ENCODE measurements at places on chromosomes 6 and 20.

DNA sequence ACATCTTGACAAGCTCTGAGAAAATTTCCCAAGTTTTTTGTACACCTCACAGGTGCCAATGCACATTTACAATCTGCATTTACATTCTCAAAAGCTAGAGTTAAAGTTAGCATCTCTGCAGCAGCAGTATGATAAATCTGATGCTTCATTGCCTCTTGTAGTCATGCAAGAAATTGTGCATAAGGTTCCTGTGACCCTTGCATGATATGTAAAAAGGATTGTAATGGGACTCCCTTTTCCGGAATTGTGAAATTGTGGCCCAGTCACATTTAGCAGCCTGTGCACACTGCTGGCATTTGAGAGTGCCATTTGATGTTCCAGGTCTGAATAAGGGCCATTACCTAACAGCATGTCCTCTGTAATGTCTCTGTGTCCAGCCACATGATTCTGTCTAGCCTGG lies 24.1 kb downstream of the HLA-DRB1 start:
- no peak for ATAC-seq

GRCh38 chr6:90611543-90612312 lies 24.9 kb upstream of the MAP3K7 start:
- ATAC-seq: no peak

DNA sequence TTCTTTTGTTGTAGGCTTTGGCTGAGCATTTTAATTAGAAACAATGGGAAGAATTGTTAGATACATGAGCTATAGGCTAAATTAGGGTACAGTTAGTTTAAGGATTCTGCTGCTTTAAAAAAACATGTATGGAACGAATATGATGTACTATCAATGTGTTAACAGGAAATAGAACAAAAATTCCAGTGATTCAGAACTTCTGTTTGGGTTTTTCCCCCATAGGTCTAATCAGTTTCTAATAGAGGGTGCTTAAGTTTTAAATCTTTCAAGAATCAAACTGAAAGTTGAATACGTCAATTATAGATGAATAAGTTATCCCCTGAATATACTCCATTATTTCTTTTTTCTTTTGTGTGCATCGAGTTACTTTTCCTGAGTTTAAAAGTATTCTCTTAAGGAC lies 1.9 kb downstream of the TAB2 start:
- ATAC-seq: no peak

DNA sequence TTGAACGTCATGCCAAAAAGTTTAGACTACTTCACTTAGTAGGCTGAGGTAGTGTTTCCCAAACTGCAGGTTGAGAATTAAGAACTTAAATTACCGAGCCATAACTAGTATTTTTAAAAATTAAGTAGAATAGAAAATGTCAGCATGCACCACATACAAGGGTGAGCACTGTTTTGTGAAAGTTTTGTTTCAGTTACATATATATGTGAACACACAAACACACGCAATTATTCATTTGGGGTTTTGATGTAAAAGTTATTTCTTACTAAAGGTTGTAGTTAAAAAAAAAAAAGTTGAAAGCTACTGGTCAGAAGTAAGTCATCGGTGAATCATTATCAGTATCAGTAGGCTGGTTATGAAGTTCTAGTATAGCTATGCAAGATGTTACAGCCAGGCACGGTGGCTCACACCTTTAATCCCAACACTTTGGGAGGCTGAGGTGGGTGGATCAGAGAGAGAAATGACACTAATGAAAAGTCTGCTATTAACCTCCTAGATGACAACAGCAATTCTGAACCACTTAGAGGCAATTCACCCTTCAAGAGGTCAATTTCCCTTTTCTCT lies 24.1 kb downstream of the FASTKD5 start:
- ATAC-seq: no peak

DNA sequence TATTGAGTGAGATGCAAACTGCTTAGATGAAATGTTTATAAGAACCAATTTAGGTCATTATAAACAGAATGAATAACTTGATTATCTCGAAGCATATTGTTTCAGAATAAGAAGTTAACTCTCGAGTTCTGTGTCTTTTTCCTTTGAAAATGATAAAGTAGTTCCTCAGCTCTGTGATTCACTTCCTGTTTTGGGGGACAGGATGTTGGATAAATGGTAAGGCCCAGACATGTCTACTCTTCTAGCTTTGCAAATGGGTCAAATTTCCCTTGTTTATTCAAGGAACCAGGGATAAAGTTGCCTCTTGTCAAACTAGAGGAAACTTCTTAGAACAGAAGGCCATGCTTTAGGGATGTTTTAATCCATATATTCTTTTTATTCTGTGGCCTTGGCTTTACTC lies 246.9 kb downstream of the SOX4 start:
- no peak for ATAC-seq

DNA sequence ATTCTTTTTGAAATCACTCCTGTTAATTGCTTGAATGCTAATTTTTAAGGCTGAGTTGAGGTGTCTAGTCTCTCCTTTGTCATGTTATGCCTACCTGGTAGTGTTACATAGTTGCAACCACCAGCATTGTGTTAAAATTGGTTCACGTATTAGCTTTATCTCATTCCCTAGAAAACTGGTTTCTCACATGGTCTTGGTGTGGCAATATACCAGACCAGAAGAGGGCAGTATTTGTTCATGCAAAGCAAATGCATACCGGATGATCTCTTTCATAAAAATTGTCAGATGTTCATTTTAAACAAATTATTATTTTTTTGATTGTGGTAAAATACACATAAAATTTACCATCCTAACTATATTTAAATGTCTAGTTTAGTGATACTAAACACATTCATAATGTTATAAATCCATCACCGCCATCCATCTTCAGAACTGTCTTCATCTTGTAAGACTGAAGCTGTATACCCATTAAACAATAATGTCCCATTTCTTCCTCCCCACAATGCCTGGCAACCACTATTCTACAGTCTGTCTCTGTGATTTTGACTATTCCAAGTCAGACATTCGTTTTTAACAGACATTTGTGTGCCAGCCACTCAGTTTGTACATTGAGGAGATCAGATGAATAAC lies 92.8 kb downstream of the ATRN start:
- no peak for ATAC-seq

DNA sequence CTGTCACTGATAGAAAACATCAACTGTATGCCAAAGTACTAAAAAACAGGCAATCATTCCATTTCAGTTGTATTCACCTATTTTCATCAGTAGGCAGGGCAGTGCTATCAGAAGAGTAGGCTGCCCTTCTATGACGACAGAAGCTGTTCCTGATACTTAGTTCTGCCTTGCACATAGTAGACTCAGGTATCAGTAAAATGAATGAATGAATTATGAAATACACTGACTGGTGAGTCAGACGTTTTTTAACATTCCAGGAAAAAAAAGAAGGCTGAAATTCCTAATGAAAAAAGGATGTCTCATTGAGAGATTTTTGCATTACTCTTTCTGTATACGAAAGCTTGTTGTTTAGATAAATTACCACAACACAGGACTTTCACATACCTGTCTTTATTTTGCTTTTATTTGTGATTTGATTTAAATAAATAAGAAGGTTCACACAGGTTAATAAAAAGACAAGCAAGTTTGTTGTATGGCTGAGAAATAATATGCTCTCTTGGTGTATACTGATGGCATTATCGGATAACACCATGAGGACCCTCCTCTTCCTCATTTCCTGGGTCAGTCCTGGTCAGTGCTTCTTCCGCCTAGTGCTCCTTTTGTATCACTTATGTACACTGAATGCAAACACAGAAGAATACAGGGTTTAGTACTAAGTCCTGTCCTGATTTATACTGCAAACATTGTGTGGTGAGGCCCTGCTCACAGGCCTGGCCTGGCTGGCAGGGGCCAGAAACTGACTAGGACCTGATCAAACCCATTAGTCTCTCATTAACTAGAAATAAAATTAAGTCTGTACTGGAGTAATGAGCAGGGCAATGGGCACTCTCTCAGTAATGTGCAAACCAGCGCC lies 39.4 kb upstream of the SPDEF start:
- ATAC-seq: no peak

GRCh38 chr6:105804424-105804823 lies 281.7 kb upstream of the PRDM1 start:
- no peak for ATAC-seq

- no peak for ATAC-seq
Measured at GRCh38 chr20:62068997-62069396, 3.3 kb upstream of the TAF4 start.

GRCh38 chr6:85405853-85406198 lies 44.1 kb upstream of the NT5E start:
- ATAC-seq: no peak

DNA sequence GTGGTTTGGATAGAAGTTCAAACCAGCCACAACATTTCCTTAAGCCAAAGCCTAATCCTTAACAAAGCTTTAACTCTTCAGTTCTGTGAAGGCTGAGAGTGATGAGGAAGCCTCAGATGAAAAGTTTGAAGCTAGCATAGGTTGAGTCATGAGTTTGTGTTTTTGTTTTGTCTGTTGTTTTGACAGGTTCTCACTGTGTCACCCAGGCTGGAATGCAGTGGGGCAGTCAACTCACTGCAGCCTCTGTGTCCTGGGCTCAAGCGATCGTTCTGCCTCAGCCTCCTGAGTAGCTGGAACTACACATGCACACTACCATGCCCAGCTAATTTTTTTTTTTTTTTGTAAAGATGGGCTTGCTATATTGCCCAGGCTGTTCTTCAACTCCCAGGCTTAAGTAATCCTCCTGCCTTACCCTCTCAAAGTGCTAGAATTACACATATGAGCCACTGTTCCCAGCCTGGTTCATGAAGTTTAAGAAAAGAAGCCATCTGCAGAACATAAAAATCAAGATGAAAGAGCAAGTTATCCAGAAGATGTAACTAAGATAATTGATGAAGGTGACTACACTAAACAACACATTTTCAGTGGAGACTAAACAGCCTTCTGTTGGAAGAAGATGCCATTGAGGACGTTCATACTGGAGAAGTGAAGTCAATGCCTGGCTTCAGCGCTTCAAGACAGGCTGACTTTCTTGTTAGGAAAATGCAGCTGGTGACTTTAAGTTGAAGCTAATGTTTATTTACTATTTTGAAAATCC lies 96.2 kb downstream of the SMAP1 start:
- ATAC-seq: no peak

GRCh38 chr6:86017236-86017635 lies 374.6 kb upstream of the SYNCRIP start:
- ATAC-seq: no peak

DNA sequence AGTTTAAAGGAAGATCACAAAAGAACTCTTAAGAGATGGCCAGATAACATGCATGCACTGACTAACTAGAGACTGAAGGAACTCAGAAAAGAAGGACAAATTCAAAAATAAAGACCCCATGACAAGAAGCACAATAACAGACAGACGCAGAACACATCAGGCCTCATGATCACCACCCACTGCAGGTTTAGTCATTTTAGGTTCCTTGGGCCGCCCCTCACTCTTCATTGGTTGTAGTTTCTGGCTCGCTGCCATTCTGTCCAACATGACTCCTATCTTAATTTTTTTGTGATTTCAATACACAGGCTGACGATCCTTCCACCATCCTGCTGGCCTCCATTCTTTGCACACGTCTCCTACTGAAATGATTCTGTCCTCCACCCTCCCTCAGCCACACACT lies 21.6 kb downstream of the STX7 start:
- peak; percentile 64 for ATAC-seq

DNA sequence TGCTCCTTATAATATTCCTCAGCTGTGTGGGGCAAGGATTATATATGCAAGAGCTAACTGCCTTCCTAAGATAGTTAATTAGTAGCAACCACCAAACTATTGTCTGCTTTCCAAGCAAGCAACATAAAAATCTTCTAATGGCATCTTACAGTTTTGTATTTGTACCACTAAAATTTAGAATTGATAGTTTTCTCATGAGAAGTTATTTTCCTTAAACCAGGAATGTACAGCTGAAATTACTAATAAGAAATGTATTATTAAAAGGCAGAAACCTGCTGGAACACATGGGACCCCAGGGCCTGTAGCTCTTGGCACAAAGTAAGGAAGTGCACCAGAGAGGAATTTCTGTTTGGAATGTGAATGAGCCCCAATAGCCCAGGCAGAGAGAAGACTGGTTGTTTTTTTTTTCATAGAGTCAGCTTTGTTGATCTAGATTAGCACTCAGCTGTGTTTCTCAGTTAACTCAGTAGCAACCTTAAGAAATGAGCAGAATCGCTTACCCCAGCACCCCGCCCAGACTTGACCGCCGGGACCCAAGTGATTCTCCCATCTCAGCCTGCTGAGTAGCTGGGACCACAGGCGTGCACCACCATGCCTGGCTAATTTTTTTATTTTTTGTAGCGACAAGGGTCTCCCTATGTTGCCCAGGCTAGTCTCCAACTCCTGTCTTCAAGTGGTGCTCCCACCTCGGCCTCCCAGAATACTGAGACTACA lies 2.6 kb downstream of the MGME1 start:
- ATAC-seq: no peak

- ATAC-seq: peak; percentile 67
Measured at GRCh38 chr6:139448051-139448649, 73.7 kb upstream of the CITED2 start.

DNA sequence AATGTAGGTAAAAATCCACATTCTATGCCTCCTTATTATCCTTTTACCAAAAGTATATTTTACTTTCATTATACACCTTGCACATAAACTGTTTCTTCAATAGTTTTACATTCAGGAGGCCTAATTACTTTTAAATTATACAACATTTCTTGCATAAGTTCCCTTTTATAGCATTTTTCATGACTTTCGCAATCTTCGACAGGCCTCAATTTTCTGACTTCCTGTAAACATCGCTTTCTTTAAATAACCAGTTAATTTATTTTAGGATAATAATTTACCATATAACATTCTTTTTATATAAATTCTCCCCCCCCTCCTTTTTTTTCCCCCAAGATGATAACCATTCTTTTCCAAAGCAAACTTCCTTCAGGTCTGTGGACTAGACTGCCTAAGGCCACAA lies 9.2 kb downstream of the SLC35A1 start:
- no peak for ATAC-seq

DNA sequence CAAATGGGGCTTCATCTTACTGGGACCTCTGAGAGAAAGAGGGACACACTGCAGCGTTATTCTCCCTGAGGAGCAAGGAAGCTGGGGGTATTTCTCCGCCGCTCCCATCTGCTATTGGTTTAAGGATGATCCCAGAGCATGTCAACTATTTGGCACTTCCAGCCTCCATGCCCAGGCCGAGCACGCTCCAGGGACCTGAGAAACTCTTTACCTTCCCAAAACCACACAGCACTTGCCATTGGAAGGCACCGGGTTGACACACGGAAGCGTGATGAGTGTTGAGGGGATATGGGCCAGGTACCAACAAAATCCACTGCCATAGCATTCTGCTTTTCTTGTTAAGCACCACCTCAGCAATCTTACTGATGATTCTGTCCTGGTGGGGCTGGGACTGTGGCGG lies 92.4 kb upstream of the SLC24A3 start:
- no peak for ATAC-seq

GRCh38 chr6:131761060-131761761 lies 46.6 kb upstream of the ENPP1 start:
- ATAC-seq: no peak
